GM23338 (cell line): ENCODE measurements at places on chromosomes 1 and 21. TPM values are rescaled to one million over a fixed set of nuclear protein-coding genes. Genes with fewer than 3 reads are reported as not detected.

IFNAR2 gene
- total RNA-seq = 11.1 and 18.2 TPM in 2 replicates

SV2A gene
- total RNA-seq = 41.7 and 42.5 TPM in 2 replicates

KLF17 gene
- not detected in 2 replicates for total RNA-seq

ELF3 gene
- total RNA-seq = 13.0 and 19.5 TPM in 2 replicates

ZNF683 gene
- total RNA-seq = not detected in 2 replicates

TEX38 gene
- total RNA-seq = not detected in 2 replicates

GBP1 gene
- total RNA-seq = not detected in 2 replicates

KCNA2 gene
- 0.97 and 1.5 TPM in 2 replicates for total RNA-seq

RNF223 gene
- not detected in 2 replicates for total RNA-seq

LCE2A gene
- not detected in 2 replicates for total RNA-seq

DNA sequence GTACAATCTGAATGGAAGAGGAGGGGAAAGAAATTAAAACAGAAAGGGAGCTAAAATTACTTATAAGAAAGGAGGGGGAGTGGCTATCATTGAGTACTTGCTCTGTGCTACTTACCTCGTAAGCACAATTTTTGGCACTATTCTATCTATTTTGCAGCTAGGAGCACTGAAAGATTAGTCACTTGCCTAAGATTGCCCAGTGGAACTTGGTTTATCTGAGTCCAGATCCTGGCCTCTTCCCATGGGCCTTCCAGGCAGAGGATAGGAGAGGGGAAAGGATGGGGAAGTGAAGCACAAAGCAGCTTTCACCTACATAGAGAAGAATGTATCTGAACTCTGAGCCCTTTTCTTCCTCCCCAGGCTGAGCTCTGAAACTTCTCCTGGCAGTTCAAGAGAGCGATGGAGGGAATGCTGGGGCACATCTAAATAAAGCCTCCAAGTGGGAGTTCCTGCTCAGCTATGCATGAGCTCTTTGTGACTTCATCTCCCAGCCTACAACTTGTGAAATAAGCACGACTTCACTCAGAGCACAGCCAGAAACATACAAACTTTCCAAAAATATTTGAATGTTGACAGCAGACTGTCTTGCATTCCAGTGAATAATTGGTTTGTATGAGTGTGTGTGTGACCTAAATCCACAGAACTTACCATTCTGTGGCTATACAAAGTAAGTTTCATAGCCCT is 29.4 kb downstream of the HMGB4 start:
- no peak overlapping the region for H3K4me3 ChIP-seq
- DNase-seq = no peak
- no peaks in the 10 kb centered on the region for H3K27me3 ChIP-seq

DNA sequence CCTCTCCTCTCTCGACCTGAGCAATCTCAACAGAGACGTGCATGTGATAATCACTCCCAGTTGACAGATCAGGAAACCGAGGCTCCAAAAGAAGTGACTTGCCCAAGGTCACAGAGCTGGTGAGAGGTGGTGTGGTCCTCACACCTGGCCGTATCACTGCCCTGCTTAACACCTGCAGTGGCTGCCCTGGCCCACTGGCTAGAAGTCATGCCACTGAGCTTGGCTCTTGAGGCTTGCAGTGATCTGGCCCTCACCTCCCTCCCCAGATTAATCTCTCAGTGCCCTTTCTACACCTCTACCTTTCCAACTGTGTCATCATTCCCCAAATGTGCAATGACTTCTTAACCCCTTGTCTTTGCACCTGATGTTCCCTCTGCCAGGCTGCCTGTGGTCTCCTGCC is 38.8 kb downstream of the CDCP2 start:
- H3K4me3 ChIP-seq = no peak overlapping the region
- no peak overlapping the region for H3K27ac ChIP-seq
- no peak for DNase-seq
- H3K36me3 ChIP-seq = no peaks in the 10 kb centered on the region

DNA sequence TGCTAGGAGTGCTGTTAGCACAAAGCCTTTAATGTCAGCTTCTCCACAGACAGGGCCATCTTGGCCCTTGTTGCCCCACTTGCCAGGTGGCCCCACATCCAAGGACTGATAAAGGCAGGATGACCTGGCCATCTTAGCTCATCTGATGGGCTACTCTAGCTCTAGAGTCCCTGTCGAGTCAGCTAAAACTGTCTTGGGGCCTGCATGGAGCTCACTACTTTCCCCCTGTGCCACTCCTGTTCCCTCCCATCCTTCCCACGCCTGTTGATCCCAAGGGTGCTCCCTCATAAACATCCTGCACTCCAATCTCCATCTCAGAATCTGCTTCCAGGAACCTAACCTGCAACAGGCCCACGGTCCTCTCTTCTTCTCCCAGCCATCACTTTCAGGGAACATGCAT is 652 bp upstream of the GPX7 start:
- H3K27ac ChIP-seq = no peak overlapping the region
- peaks cover 45% of the 10 kb centered on the region for H3K27me3 ChIP-seq

DNA sequence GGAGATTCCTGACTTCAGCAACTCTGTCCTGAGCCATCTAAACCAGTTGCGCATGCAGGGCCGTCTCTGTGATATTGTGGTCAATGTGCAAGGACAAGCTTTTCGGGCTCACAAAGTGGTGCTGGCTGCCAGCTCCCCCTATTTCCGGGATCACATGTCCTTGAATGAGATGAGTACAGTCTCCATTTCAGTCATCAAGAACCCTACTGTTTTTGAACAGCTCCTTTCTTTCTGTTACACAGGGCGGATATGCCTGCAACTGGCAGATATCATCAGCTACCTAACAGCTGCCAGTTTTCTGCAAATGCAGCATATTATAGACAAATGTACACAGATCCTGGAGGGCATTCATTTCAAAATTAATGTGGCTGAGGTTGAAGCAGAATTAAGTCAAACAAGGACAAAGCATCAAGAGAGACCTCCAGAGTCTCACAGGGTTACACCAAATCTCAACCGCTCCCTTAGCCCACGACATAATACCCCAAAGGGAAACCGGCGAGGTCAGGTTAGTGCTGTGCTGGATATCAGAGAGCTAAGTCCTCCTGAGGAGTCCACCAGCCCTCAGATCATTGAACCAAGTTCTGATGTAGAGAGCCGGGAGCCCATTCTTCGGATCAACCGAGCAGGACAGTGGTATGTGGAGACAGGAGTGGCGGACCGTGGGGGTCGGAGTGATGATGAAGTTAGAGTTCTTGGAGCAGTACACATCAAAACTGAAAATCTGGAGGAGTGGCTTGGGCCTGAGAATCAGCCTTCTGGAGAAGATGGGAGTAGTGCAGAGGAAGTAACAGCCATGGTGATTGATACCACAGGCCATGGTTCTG is 2.3 kb downstream of the ZBTB37 start:
- H3K36me3 ChIP-seq = peaks cover 20% of the 10 kb centered on the region
- H3K27me3 ChIP-seq = no peaks in the 10 kb centered on the region
- peak overlapping the region; percentile 21; the same call in 1 of the 2 replicates for H3K27ac ChIP-seq
- DNase-seq = no peak

GRCh38 chr1:181562395-181562794 is 79.1 kb downstream of the CACNA1E start:
- H3K36me3 ChIP-seq = no peaks in the 10 kb centered on the region
- no peak overlapping the region for H3K4me3 ChIP-seq
- peaks cover 7% of the 10 kb centered on the region; the same call in 1 of the 2 replicates for H3K4me1 ChIP-seq
- no peak for DNase-seq

GRCh38 chr1:176136891-176137290 is 70.2 kb downstream of the COP1 start:
- no peak overlapping the region for H3K4me3 ChIP-seq
- no peaks in the 10 kb centered on the region for H3K36me3 ChIP-seq
- no peaks in the 10 kb centered on the region for H3K27me3 ChIP-seq
- H3K4me1 ChIP-seq = no peaks in the 10 kb centered on the region

DNA sequence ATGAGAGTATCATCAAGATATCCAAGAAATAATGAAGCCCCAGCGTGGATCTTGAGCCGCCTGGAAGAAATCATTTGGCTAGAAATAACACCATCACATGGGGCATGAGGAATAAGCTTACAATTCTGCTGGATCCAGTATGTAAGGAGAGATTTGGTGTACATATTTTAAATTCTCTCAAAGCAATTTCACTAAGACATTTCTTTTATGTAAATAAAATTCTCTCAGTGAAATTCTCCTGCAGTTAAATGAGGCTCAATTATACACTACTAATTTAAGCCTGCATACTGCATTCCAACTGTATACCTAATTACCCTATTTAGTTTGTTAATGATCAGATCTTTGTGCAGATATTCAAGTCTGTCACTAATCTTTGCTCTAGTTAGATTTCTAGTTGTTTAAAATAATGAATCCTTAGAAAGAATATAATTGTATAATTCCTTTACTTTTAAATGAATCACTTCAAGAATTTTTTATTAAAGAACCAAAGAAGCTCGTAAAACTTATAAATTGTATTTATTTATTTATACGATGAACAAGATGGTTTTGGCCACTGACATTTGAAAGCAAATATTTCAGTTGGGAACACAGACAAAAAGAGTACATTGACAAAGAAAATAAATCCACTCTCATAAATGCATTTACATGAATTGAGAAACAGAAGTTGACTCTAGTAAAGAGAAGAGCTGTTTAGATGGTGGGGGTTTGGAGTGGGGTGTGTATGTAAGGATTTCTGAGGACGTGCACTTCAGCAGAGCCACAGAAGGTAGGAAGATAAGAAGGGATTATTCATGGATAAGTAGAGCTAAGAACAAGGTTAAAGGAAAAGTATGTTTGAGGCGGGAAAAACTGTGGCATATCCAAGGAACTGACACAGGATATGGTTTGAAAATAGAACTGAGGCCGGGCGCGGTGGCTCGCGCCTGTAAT is 466.8 kb downstream of the DSCAM start:
- DNase-seq = no peak
- H3K36me3 ChIP-seq = no peaks in the 10 kb centered on the region
- H3K27me3 ChIP-seq = no peaks in the 10 kb centered on the region
- H3K4me1 ChIP-seq = no peaks in the 10 kb centered on the region
- H3K4me3 ChIP-seq = no peak overlapping the region

DNA sequence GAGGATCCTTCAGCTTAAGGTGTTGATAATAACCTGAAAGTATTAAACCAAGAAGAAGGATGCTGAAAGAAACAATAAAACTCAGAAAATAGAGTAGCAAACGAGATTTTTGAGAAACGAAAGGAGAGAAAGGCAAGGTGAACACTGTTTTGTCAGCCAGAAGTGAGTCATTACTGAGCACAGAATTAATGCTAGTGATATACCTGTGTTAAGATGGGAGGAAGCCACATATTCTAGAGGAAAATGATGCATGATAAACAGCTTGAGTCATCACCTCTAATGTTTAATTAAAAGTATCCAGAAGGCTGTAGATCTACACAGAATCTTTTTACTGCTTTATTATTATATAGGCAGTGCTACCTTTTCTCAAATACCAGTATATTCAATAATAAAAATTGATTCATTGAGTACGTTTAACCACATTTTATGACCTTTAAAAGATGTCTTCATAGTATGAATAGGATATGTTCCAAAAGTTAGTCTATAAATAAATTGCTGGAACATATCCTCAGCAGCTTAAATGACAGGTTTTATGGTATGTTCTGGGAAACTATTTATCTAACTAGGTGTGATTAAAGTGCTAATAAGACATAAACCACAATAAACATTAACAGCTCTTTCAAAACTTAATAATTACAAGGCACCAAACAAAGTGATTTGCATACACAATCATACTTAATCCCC is 10.3 kb downstream of the SH3GLB1 start:
- H3K27ac ChIP-seq = no peak overlapping the region
- no peak for DNase-seq
- no peaks in the 10 kb centered on the region for H3K27me3 ChIP-seq
- H3K4me1 ChIP-seq = peaks cover 8% of the 10 kb centered on the region; the same call in 1 of the 2 replicates
- no peaks in the 10 kb centered on the region for H3K36me3 ChIP-seq

DNA sequence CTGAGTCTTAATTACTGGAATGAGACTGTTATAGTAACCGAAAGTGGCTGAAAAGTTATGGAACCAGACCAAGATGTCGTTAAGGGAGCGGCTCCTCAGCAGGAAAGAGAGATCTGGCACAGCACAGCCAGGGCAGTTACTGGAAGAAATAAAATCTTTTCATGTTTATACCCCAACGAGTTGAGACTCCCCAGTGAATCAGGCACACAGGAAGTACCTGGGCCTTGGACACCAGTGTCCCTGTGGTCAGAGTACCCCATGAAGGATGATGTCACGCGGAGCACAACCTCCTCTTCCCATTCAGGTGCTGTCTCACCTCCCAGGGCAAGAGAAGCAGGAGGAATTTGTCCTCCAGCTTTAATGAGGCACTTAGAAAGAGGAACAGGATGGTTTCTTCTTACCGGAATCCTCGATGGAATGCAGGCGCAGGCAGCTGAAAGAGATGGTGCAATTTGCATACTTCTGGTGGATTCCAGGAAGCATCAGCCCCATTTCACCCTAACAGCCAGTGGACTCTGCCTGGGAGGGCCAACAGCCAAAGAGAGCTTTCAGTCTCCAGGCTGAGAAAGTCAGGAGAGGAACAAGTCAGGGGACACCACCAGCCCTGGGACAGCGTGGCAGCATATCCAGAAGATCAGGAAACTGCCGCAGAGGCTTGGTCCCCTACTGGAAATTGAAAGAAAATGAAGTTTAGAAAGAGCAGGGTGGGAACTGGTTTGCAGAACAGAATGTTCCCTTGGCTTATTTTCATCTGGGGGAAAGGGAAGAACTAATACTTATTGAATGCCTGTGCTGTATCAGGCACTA is 35.9 kb upstream of the CTTNBP2NL start:
- H3K27ac ChIP-seq = no peak overlapping the region
- no peaks in the 10 kb centered on the region for H3K27me3 ChIP-seq
- no peak overlapping the region for H3K4me3 ChIP-seq
- DNase-seq = peak; percentile 79
- H3K4me1 ChIP-seq = peaks cover 3% of the 10 kb centered on the region; the same call in 1 of the 2 replicates

- DNase-seq = no peak
- no peak overlapping the region for H3K27ac ChIP-seq
- no peak overlapping the region for H3K4me3 ChIP-seq
Measured at GRCh38 chr21:46021978-46022544, 40.5 kb downstream of the COL6A1 start.

DNA sequence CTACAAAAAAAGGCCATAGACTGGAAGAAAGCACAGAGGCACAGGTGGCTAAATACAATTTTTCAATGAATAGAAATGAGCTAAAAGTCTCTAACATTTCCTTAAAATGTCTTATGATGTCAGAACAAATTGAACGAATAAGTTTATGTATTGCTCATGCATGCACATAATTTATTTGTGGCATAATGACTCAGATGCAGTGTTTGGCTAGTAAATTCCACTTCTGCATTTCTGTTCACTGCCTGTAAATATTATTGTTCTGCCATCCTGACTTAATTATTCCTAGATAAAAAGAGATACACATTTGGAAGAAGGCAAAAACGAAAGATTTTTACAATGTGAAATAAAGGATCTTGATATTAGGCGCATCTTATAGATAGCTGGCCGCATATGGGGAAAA is 26.6 kb upstream of the EXO1 start:
- H3K36me3 ChIP-seq = no peaks in the 10 kb centered on the region
- no peak overlapping the region for H3K4me3 ChIP-seq
- no peaks in the 10 kb centered on the region for H3K27me3 ChIP-seq
- DNase-seq = no peak
